ENCODE measurements at places on chromosomes 5 and 9.
A peak's percentile ranks its signal among the peaks of the same experiment; 100 is the strongest.

GRCh38 chr5:166724284-166724683 lies 1567.2 kb upstream of the WWC1 start:
- no peak for DNase-seq

DNA sequence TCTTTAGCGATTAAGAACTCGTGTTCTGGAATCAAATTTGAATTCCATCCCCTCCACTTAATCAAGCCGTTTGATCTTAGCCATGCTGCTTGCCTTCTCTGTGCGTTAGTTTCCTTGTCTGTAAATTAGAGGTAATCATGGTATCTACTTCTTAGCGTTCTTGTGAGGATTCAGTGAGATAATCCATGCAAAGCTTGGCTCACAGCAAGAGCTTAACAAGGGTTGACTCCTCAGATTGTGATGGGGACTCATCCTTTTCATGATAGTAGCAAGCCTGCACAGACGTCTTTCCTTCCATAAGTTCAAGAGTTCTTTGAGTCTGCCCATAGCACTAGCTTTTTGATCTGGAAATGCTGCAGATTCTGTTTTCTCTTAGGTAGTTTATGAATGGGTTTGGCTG lies 72.8 kb downstream of the TRIO start:
- DNase-seq = peak; percentile 32

DNA sequence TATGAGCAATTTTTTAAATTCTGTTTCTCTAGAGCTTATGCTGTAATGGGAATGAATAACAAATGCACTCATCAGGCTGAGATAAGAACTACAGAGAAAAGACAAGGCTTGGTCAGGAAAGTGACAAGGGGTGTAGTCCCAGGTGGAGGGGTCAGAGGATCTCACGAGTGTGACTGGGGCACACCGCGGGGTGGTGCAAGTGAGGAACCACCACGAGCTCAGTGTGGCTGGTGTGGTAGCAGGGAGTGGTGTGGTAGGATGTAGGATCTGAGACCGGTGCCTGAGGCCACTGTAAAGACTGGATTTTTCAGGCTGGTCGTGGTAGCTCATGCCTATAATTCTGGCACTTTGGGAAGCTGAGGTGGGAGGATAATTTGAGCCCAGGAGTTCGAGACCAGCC lies 9.0 kb downstream of the ANXA6 start:
- DNase-seq = no peak

DNA sequence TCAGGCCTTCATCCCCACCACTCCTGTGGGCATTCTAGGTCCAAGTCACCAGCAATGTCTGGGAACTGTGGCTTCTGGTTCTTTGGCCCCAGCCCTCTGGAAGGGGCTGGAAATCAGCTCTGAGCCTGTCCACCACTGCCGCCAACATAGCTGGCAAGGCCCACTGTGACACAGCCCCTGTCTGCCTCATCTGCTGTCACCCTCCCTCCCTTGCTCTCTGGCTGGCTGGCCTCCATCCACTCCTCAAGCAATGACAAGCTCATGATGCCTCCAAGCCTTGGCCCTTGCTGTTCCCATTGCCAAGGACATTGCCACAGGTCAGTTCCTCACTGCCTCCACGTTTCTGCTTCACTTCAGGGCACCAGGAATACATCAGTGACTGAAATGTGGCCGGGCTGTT lies 93.7 kb downstream of the LHX2 start:
- no peak for DNase-seq

DNA sequence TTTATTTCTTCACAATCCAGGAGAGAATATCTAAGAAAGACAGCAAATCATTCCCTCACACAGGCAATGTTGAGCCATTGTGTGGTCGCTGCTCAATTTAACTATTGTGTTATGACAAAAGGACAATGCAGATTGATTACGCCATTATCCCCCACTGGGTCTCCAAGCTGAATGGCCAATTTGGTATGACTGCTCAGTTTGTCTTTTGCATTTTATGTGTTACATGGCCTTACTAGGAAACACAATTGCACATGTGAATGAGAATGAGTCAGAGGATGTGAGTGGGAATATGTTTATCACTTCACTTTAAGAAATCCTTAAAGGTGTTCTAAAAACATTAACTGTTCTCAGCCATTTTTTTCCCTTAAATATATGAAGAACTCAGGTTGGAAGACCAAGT lies 108.3 kb downstream of the FAM174A start:
- DNase-seq = no peak

DNA sequence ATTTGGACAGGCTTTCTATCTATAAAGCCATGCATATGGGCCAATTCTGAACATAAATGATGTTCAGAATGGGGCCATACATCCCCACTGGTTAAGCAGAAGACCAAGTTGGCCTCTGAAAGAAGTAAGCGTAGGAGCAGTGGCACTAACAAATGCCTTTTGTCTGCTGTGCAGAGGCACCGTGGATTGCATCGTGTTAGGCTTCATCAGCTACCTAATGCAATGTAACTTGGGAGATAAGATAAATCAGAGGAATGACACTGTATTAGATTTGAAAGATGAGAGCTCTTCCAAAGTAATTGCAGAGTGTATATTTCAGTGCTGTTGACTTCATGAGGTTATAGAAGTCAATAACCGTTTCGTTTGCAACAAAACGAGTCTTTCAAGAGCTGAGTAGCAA lies 148.1 kb downstream of the PARP8 start:
- no peak for DNase-seq

DNA sequence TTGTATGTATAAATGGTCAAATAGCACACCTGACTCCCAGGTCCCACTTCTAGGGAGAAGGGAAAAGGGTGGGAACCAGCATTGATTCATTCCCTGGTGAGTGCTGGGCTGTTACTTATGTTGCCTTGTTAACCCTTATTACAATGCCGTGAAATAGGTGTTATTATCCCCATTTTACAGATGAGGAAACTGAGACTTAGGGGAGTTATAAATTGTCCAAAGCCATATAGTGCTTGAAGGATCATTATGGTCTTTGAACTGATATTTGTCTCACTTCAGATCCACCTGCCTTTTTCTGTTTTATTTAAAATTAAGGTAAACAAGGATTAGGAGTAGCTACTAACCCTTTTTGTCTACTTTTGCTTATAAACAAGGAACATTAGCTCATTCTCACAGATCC lies 16.5 kb downstream of the TMEM268 start:
- no peak for DNase-seq

GRCh38 chr5:132473019-132473531 lies 17.5 kb downstream of the IRF1 start:
- DNase-seq = no peak

GRCh38 chr9:8362250-8362649 lies 562.7 kb upstream of the DMAC1 start:
- no peak for DNase-seq

- no peak for DNase-seq
These were observed 36.5 kb upstream of the GLDC start for GRCh38 chr9:6681957-6682501.

- DNase-seq = no peak
These were observed 599.9 kb downstream of the CSNK1G3 start for GRCh38 chr5:124111886-124112285.

DNA sequence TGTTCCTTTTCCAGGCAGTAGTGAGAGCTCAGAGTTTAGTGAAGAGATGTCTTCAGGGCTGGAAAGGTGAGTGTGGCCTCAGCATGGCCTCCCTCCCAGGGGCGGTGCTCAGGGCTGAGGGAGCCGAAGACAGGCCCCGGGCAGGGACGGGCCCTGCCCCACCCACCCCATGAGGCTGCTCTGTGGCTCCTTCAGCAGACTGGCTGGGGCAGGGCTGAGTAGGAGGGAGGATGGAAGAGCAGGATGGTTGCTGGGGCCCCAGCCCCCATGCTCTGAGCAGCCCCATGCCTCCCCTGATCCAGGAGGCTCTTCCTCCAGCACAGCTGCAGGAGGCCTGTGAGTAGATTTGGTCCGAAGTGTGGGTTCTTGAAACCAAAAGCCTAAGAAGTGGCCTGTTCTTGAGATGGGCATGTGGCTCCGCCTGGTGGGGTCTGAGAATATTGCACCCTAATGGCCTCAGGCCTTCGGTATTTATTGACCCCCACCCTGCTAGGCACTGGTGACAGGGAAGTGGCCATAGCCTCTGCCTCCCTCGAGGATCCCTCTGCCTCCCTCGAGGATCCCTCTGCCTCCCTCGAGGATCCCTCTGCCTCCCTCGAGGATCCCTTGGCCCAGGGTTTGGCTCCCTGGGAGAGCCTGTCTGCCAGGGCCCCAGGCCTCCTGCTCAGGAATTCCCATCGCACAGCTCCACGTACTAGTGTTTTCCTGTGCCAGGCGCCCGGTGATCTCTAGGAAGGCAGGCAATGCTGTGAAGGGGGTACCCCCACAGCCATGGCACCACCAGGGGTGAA lies 65.4 kb upstream of the GARNL3 start:
- peak; percentile 89 for DNase-seq

DNA sequence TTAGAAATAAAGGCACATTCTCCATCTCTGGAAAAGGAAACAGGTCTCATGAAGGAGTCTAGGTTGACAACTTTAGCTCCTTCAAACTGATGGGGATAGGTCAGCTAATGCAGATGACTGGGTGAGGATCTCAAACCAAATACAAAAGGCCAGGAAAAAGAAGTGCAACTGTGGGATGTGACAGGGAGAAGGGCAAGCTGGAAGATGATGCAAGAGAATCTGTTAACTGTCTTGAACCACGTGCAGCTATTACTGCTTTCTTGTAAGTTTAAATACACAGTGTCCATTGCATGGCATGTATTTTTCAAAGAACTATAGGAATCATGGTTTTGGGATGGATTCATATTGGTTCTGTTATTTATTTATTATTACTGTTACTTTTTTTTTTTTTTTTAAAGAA lies 331.8 kb downstream of the NDUFS4 start:
- no peak for DNase-seq

DNA sequence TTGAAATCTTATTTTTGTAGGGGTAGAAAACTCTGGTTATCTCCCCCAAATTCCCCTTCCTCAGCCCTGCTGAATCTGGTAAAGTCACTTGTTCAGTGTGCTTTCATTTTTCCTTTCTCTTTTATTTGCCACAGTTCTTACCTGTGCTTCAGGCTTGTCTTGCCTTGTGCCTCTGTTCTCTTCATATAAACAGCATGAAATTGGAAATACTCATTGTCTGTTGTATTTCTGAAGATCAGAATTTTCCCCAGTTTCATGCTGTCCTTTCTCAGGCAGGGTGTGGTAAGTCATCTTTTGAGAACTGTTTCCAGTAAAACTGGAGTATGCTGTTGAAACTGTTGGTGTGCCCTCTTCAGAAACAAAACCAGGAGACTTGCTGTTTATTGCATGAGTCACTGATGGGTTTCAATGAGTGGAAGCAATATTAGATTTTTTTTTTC lies 7.0 kb downstream of the PAM start:
- DNase-seq = no peak

DNA sequence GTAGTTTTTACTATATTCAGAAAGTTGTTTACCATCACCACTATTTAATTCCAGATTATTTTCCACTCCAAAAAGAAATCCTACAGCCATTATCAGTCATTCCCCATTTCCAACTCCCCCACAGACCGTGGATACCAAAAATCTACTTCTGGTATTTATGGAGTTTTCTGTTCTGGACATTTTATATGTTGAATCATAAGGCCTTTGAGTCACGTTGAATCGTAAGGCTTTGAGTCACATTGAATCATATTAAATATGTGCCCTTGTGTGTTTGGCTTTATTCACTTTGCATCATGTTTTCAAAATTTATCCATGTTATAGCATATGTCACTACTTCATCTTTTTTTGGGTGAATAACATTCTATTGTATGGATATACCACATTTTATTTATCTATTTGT lies 454.1 kb upstream of the NUDT12 start:
- DNase-seq = no peak

- DNase-seq = no peak
These were observed 120.0 kb upstream of the ACOT12 start for GRCh38 chr5:81513982-81514381.

- DNase-seq = no peak
These were observed 161.3 kb downstream of the YIPF5 start for GRCh38 chr5:144009116-144009515.

GRCh38 chr5:40312205-40312604 lies 367.5 kb upstream of the PTGER4 start:
- DNase-seq = no peak

- peak; percentile 50 for DNase-seq
These were observed 772.0 kb upstream of the FAM174A start for GRCh38 chr5:99763021-99763774.

DNA sequence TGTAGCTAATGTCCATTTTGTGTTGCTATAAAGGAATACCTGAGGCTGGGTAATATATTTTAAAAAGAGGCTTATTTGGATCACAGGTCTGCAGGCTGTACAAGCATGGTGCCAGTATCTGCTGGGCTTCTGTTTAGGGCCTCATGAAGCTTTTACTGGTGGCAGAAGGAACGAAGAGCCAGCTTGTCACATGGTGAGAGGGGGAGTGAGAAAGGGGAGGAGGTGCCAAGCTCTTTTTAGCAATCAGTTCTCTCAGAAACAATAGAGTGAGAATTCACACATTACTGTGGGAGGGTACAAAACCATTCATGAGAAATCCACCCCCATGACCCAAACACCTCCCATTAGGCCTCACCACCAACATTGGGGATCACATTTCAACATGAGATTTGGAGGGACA lies 340.9 kb downstream of the RASEF start:
- no peak for DNase-seq

GRCh38 chr5:131260895-131261294 lies 3.0 kb upstream of the CDC42SE2 start:
- DNase-seq = no peak
